ENCODE measurements at places on chromosomes 16 and 17.
A peak's percentile ranks its signal among the peaks of the same experiment; 100 is the strongest.

GRCh38 chr16:21116148-21116693 lies 34.4 kb downstream of the DNAH3 start:
- DNase-seq = no peak

GRCh38 chr16:83164816-83165215 lies 538.0 kb downstream of the CDH13 start:
- no peak for DNase-seq

- no peak for DNase-seq
These were observed 173.8 kb upstream of the CHMP6 start for GRCh38 chr17:80817861-80818260.

- DNase-seq = no peak
These were observed 61.6 kb downstream of the SKAP1 start for GRCh38 chr17:48368352-48368908.

- DNase-seq = peak; percentile 92
These were observed 214.6 kb downstream of the MRTFB start for GRCh38 chr16:14285513-14286367.

- no peak for DNase-seq
These were observed 1314.9 kb downstream of the CDH11 start for GRCh38 chr16:63806794-63807506.

GRCh38 chr16:77579351-77579891 lies 142.9 kb upstream of the NUDT7 start:
- no peak for DNase-seq

- no peak for DNase-seq
These were observed 678 bp upstream of the BAIAP2 start for GRCh38 chr17:81034168-81034777.

DNA sequence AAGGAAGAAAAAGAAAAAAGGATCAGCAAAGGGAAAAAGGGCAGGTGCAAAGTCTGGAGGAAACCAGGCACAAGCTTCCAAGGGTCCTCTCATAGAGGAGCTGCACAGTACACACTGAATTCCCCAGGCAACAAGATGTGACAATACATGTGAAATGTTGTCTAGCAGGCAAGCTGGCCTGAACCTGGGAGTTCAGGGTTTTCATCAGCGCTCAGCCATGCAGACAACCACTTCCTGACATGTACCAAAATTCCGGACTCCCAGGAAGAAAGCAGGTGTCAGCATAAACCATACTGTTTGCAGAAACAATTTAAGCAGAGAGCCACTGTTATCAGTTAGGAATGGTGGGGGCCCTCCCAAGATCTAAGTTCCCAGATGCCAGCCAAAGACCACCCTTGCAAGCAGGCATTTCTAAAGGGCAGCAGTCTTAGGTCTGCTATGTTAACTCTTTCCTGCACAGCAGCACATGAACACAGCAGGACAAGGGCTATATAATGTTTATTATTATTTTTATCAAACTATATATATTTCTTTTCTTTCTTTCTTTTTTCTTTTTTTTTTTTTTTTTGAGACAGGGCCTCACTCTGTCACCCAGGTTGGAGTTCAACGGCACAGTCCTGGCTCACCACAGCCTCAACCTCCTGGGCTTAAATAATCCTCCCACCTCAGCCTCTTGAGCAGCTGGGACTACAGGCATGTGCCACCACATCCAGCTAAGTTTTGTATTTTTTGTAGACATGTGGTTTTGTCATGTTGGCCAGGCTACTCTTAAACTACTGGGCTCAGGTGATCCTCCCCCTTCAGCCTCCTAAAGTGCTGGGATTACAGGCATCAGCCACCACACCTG lies 10.1 kb downstream of the TK2 start:
- DNase-seq = no peak

- DNase-seq = no peak
These were observed 31.7 kb upstream of the TAOK1 start for GRCh38 chr17:29358416-29358815.

- no peak for DNase-seq
These were observed 17.1 kb upstream of the CDH1 start for GRCh38 chr16:68719993-68720489.

DNA sequence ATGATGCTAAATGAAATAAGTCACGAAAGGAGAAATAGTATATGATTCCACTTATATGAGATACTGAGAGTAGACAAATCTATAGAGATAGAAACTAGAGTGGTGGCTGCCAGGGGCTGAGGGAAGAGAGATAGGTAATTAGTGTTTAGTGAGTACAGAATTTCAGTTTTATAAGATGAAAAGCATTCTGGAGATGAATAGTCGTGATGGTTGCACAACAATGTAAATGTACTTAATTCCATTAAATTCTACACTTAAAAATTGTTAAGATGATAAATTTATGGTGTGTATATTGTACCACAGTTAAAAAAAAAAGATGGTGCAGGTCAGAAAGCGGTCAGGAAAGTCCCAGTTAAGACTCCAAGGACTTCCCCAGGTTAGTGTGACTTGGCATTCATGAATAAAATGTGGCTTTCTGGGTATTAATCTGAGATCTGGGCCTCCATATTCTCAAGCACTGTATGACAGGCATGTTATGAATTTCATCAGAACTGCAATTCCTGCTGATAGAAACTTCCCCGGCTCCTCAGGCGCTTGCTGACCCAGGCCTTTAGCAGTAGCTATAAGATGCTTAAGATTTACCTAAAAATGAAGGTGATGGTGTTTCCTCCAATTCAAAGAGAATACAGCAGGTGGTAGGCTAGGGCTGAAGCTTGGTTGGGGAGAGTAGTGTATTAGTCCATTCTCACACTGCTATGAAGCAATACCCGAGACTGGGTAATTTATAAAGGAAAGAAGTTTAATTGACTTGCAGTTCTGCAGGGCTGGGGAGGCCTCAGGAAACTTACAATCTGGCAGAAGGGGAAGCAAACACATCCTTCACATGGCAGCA lies 115.3 kb upstream of the SOX9 start:
- no peak for DNase-seq

GRCh38 chr17:11240041-11240840 lies 772 bp upstream of the SHISA6 start:
- peak; percentile 27 for DNase-seq

DNA sequence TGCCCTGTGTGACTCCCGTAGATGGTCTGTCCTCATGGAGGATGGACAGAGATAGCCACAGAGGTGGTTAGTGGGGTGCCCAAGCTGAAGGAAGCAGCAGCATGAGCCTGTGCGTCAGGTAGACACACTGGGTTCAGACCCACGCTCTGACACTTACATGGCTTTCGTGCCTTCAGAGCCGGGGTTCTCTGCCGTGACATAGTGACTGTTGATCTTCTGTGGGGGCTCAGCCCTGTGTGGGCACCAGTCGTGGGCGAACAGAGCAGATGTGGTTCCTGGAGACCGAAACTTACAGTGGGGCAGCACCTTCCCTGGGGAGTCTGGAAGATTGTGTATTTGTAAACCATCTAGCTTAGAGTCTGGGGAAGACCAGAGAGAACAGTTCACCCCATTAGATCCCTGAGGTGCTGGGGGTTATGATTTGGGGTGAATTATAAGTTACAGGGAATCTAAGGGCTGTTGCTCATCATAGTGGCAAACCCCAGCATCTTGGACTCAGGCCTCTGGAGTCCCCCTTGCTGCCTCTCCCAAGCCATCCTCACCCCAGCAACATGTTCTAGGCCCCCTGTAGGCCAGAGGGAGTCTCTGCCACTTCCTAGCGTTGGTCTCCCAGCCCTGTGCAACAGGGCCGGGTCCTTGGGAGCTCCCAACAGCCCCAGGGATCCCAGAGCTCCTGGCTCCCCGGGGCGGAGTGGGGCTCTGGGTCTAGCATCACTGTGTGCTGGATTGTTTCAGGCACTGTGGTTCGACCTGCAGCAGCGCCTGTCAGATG lies 28.6 kb downstream of the NECAB2 start:
- DNase-seq = no peak

DNA sequence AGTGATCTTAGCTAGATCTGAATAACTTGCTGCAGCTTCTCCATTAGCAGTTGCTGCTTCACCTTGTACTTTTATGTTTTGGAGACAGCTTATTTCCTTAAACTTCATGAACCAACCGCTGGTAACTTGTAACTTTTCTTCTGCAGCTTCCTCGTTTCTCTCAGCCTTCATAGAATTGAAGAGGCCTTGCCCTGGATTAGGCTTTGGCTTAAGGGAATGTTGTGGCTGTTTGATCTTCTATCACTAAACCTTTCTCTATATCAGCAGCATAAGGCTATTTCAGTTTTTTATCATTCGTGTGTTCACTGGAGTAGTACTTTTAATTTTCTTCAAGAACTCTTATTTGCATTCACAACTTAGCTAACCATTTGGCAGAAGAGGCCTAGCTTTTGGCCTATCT lies 21.5 kb upstream of the TMEM92 start:
- no peak for DNase-seq

- no peak for DNase-seq
These were observed 18.0 kb downstream of the MPRIP start for GRCh38 chr17:17060001-17060922.

- no peak for DNase-seq
These were observed 29.6 kb upstream of the FAAP100 start for GRCh38 chr17:81581758-81582157.

Measured in midbrain (tissue), 1 donor.